ENCODE measurements at places on chromosomes 6 and 20.

DNA sequence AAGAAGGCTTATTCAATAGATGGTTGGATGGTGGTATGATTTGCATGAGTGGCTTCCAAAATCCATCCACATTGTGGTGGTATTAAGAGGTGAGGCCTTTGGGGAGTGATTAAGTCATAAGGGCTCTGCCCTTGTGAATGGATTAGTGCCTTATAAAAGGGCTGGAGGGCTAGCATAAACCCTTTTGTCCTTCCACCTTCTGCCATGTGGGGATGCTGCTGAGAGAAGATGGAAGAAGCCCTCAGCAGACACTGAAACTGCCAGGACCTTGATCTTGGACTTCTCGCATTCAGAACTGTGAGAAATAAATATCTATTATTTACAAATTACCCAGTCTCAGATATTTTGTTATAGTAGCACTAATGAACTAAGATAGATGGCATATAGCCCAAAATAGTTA is 27.8 kb upstream of the SRPK1 start:
- DNase-seq, result peak; percentile 49

DNA sequence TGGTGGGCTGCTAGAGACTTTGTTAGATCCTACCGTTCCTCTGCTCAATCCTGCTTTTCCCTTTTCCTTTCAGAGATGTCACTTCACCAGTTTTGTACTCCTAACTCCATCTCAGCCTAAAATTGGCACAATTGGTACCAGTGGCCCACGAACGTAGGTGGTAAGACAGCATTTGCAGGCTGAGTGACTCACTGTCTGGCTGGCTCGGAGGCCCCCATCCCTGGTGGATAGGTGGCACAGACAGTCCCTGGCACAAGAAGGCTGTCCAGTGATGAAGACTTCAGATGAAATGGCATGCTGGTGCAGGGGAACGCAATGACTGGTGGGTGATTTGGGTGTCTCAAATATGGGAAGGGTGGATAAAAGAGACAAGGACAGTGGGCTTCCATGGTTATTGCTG is 11.1 kb downstream of the HEBP2 start:
- DNase-seq, result no peak

GRCh38 chr6:81744131-81744530 is 8.3 kb downstream of the TENT5A start:
- DNase-seq, result no peak

- DNase-seq, result no peak
Observed at GRCh38 chr6:148501178-148501590, 158.5 kb downstream of the SASH1 start.

- no peak for DNase-seq
Observed at GRCh38 chr6:40472353-40472752, 114.8 kb downstream of the LRFN2 start.

- peak; percentile 38 for DNase-seq
Observed at GRCh38 chr6:29864037-29864810, 36.6 kb downstream of the HLA-G start.

GRCh38 chr6:25670793-25671513 is 18.9 kb downstream of the SCGN start:
- no peak for DNase-seq

DNA sequence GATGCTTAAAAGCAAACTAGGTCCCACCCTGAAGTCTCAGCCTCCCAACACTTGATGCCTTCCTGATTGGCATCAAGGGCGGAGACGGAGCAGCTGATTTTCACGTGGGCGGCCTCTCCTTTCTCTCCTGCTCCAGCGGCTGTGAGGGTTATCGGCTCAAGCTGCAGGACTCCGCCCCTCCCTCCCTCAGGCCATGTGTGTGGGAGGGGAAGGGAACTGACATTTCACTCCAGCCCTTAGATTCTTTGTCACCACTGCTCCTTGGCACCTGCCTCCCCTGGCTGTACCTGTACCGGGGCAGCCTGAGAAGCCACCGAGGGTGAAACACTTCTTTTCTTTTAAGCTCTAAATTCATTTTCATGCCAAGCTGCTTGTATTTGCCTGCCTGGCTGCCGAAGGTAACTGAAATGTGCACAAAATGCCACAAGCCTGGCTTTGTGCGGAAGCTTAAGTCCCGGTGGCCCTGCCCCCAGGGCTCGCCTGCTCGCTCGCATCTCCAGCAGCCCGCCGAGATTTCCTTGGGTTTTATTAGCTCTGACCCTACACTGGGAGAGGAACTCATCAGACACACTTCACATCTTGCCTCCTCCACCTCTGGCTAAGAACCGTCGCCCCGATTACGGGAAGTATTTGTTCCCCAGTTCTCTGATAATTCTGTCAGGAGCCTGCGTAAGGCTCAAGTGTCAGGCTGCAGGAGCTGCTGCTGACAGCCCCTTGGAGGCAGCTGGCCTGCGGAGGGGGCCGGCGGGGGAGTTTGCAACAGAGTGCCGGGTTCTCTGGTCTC is 9.6 kb upstream of the CPNE5 start:
- DNase-seq, result peak; percentile 74

- no peak for DNase-seq
Observed at GRCh38 chr6:70706491-70707123, 38.9 kb downstream of the SMAP1 start.

DNA sequence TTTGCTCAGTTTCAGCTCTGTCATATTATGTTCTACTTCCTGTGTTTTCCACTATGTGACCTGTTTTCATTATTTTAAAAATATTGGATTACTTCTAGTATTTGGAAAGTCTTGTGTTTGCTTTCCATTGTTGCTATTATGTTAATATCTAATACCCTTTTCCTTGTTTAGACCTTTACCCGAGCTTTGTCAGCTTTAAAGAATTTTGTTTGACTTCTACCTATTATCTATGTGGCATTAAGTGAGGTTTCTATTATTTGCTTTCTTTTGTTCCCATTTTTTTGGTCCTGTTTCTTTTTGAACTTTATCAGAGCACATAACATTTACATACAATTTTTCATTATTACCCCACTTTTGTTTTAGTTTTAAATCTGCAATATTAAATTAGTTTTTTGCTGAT is 202.7 kb downstream of the MANEA start:
- DNase-seq, result no peak
